Suppressor macrophage (primary cell): ENCODE measurements at places on chromosomes 13 and 19.

- no peak for DNase-seq
Measured at GRCh38 chr13:104132849-104133248, 1066.6 kb upstream of the SLC10A2 start.

DNA sequence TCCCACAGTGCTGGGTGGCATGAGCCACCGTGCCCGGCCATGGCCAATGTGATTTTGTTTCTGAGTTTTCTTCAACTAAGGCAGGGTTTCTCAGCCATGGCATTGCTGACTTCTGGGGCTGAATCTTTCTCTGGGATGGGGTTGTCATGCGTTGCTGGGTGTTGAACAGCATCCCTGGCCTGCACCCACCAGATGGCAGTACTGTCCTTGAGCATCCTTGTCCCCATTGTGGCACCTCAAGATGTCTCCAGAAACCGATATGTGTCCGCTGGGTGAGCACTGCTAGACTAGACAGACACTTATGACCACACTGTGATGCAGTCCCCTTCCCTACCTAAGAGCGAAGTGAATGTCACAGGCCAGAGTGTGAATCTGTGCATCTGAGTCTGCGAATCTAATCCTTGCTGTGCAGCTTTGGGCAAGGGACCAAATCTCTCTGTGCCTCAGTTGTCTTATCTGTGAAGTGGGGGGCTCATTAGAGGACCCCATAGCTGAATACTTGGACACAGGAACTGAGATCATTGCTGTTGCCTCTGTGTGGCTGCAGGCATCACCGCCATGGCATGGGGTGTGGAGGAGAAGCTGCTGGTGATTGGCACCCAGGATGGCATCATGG is 50.3 kb upstream of the SIN3B start:
- DNase-seq = peak; percentile 79

- DNase-seq = peak; percentile 97
Measured at GRCh38 chr19:1069009-1069779, 2.2 kb downstream of the ARHGAP45 start.

DNA sequence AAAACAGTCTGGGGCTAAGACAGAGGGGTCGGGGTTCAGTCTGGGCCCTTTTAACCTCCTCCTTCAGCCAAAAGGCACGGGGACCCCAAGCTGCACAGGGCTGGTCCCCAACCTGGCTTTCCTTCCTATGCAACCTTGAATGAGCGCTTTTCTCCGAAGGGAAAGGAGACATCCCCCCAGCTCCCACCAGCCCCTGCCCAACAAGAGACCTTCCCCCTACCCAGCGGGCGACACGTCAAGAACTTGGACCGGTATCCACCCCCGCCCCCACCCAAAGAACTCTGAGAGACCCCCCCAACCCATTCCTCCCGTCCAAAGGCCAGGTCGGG is 35.0 kb upstream of the NANOS3 start:
- DNase-seq = no peak

- DNase-seq = no peak
Measured at GRCh38 chr13:27117158-27117557, 54.5 kb downstream of the USP12 start.

- DNase-seq = no peak
Measured at GRCh38 chr19:43599635-43600295, 3.4 kb downstream of the ZNF576 start.
